ENCODE measurements at places on chromosomes 1 and 21. TPM values are rescaled to one million over a fixed set of nuclear protein-coding genes. Genes with fewer than 3 reads are reported as not detected.

DNA sequence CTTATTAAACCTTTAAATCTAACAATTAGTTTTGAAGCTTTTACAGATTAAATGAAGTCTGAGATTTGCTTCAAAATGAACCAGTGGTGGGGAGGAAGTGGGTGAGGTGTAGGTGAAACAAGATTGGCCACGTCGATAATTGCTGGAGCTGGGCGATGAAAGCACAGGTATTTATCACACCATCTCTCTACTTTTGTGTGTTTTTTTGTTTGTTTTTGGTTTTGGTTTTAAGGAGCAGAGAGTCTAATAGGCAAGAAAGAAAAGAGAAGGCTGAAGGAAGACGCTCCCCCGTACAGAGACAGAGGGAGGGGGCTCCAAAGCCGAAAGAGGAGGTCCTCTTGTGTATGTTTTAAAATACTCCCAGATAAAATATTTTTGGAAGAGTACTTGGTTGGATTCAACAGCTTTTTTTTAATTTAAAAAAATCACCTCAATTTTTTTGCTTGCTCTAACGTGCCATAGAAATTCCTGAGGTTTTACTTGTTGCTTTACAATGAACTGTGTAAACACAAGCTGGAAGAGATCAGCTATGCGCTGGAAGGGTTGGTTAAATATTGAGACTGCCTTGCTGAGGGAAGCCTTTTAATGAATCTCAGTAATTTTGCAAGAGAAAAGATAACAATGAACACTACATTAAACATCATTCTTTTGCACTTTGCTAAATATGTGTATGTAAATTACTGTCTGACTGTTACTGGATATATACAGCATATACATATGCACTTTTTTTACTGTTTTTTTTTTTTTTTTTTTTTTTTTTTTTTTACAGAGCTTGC, 6.7 kb upstream of the LGALS8 start:
- H3K27ac ChIP-seq = peak overlapping the region; percentile 41
- H3K4me1 ChIP-seq = peaks cover 29% of the 10 kb centered on the region
- peaks cover 3% of the 10 kb centered on the region for H3K36me3 ChIP-seq
- H3K27me3 ChIP-seq = no peaks in the 10 kb centered on the region
- peak overlapping the region; percentile 68 for H3K4me3 ChIP-seq

- H3K36me3 ChIP-seq = no peaks in the 10 kb centered on the region
- H3K4me1 ChIP-seq = no peaks in the 10 kb centered on the region
- no peak for DNase-seq
- no peak overlapping the region for H3K4me3 ChIP-seq
- H3K27ac ChIP-seq = no peak overlapping the region
Observed at GRCh38 chr1:154837672-154838171, 32.4 kb downstream of the KCNN3 start.

- peaks cover 1% of the 10 kb centered on the region for H3K36me3 ChIP-seq
- H3K27ac ChIP-seq = no peak overlapping the region
- peaks cover 6% of the 10 kb centered on the region for H3K4me1 ChIP-seq
- H3K4me3 ChIP-seq = no peak overlapping the region
Observed at GRCh38 chr1:108208724-108209446, 8.7 kb upstream of the SLC25A24 start.

RGSL1 gene
- total RNA-seq = not detected

DNA sequence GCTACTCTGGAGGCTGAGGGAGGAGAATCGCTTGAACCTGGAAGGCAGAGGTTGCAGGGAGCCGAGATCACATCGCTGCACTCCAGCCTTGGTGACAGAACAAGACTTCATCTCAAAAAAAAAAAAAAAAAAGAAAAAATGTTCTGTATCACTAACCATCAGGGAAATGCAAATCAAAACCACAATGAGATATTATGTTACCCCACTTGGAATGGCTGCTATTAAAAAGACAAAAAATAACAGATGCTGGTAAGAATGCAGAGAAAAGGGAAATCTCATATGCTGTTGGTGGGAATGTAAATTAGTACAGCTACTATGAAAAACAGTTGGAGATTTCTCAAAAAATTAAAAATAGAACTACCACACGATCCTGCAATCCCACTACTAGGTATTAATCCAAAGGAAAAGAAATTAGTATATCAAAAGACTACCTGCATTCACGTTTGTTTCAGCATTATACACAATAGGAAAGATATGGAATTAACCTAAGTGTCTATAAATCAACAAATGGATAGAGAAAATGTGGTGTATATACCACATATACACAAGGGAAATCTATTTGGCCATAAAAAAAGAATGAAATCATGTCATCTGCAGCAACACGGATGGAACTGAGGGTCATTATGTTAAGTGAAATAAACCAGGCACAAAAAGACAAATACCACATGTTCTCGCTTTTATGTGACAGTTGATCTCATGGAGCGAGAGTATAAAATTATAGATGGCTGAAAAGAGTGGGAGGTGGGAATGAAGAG, 62.6 kb downstream of the ABL2 start:
- H3K27ac ChIP-seq = no peak overlapping the region
- H3K4me1 ChIP-seq = no peaks in the 10 kb centered on the region
- no peak for DNase-seq
- H3K27me3 ChIP-seq = no peaks in the 10 kb centered on the region
- H3K36me3 ChIP-seq = no peaks in the 10 kb centered on the region

DNA sequence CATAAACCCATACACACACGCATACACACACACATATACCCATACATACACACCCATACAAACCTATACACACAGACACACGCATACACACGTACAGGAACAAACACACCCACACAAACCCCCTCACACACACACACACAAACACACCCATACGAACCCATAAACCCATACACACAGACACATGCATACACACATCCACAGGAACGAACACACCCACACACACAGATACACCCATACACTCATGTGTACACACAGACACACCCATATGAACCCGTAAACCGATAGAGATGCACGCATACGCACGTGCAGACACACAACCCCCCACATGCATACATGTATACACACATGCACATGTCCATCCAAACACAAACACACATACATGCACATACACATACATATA, 9.5 kb downstream of the WNT9A start:
- peaks cover 11% of the 10 kb centered on the region for H3K4me1 ChIP-seq
- no peak for DNase-seq
- H3K27me3 ChIP-seq = no peaks in the 10 kb centered on the region
- H3K36me3 ChIP-seq = no peaks in the 10 kb centered on the region
- no peak overlapping the region for H3K27ac ChIP-seq
- H3K4me3 ChIP-seq = no peak overlapping the region

- H3K4me3 ChIP-seq = no peak overlapping the region
- DNase-seq = no peak
- peaks cover 14% of the 10 kb centered on the region for H3K36me3 ChIP-seq
- H3K27me3 ChIP-seq = peaks cover 25% of the 10 kb centered on the region
Observed at GRCh38 chr1:117633936-117634335, 28.1 kb downstream of the TENT5C start.

PTGS2 gene
- total RNA-seq = 0.71 TPM

SPRR2A gene
- not detected for total RNA-seq

- DNase-seq = no peak
- no peak overlapping the region for H3K4me3 ChIP-seq
- H3K4me1 ChIP-seq = peaks cover 25% of the 10 kb centered on the region
- no peaks in the 10 kb centered on the region for H3K27me3 ChIP-seq
Observed at GRCh38 chr1:65063025-65063424, 85.0 kb upstream of the AK4 start.

FCGR1A gene
- total RNA-seq = not detected

GRCh38 chr1:79431340-79431739, 424.8 kb upstream of the ADGRL4 start:
- no peaks in the 10 kb centered on the region for H3K27me3 ChIP-seq
- no peaks in the 10 kb centered on the region for H3K4me1 ChIP-seq
- H3K27ac ChIP-seq = no peak overlapping the region
- no peaks in the 10 kb centered on the region for H3K36me3 ChIP-seq
- DNase-seq = no peak

DNA sequence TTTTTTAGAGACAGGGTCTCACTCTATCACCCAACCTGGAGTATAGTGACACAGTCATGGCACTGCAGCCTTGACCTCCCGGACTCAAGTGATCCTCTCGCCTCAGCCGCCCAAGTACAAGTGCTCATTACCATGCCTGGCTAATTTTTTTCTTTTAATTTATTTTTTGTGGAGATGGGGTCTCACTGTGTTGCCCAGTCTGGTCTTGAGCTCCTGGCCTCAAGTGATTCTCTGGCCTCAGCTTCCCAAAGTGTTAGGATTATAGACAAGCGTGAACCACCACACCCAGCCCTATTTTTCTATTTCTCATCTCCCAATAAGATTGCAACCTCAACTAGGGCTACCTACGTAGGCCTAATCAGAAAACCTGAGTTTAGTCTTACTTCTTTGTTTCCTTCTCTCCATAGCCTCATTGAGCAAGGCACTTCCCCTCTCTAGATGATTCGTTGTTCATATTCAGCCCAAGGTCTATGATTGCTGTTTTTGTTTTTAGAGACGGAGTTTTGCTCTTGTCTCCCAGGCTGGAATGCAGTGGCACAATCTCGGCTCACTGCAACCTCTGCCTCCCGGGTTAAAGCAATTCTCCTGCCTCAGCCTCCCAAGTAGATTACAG, 1.1 kb upstream of the KPNA6 start:
- no peaks in the 10 kb centered on the region for H3K27me3 ChIP-seq
- peak overlapping the region; percentile 74 for H3K4me3 ChIP-seq
- peaks cover 11% of the 10 kb centered on the region for H3K36me3 ChIP-seq

GRCh38 chr1:172960454-172961208, 90.1 kb downstream of the TNFSF18 start:
- no peaks in the 10 kb centered on the region for H3K4me1 ChIP-seq
- no peak overlapping the region for H3K27ac ChIP-seq
- H3K36me3 ChIP-seq = peaks cover 2% of the 10 kb centered on the region
- DNase-seq = no peak
- H3K27me3 ChIP-seq = peaks cover 29% of the 10 kb centered on the region

DNA sequence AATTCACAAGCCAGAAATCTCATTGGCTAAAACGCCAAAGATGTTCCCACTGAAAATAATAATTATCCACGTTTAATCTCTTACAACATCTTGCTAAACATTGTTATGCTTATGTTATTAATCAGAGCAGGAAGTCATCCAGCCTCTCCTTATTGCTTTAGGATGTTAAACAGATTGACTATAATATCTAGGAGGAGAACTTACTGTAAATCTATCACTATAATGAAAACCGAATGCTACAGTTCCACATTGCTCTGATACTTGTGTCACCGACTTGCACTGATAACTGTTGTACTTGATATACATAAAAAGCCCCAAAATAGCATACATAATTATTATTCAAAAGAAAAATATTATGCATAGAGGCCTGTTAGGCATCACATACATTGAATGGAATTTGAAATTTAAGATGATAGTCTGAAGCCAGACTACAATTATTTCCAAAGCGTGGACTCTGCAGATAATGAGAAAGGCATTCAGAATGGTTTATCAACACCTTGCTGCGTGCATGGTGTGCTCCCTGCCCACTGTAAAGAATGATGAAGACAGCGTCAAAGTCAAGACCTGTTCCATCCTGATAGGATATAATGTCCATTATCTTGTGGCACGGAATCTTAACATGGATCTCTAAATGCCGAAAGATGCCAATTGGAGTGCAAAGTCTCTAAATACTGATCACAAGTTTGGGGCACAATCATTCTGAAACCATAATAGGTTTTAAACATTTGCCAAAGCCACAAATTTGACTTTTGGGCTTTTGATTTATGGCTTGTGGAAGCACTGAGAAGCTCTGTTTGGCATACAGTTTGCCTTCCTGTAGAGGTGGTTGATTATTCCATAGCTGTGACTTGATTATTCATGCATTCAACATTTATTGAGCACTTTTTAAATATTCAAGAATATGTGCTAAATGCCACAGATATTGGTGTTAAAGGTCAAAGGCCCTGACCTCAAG, 71.3 kb downstream of the CRB1 start:
- peaks cover 2% of the 10 kb centered on the region for H3K27me3 ChIP-seq
- no peak overlapping the region for H3K4me3 ChIP-seq
- no peak for DNase-seq
- H3K36me3 ChIP-seq = no peaks in the 10 kb centered on the region
- no peak overlapping the region for H3K27ac ChIP-seq
- peaks cover 16% of the 10 kb centered on the region for H3K4me1 ChIP-seq

DNA sequence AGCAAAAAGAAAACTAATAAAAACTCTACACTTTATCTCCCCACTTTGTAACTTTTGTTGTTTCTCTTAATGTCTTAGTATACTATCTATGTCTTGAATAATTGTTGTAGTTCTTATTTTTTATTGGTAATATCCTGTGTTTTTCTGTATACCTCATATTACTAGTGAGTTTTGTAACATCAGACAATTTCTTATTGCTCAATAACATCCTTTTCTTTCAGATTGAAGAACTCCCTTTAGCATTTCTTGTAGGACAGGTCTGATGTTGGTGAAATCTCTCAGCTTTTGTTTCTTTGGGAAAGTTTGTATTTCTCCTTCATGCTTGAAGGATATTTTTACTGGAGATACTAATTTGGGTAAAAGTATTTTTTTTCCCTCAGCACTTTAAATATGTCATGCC, 79.8 kb upstream of the LRRC8B start:
- DNase-seq = no peak
- peaks cover 4% of the 10 kb centered on the region for H3K27me3 ChIP-seq
- no peaks in the 10 kb centered on the region for H3K4me1 ChIP-seq
- no peak overlapping the region for H3K4me3 ChIP-seq
- H3K27ac ChIP-seq = no peak overlapping the region

ANKRD35 gene
- 0.52 TPM for total RNA-seq

CDC42 gene
- total RNA-seq = 293 TPM

DNA sequence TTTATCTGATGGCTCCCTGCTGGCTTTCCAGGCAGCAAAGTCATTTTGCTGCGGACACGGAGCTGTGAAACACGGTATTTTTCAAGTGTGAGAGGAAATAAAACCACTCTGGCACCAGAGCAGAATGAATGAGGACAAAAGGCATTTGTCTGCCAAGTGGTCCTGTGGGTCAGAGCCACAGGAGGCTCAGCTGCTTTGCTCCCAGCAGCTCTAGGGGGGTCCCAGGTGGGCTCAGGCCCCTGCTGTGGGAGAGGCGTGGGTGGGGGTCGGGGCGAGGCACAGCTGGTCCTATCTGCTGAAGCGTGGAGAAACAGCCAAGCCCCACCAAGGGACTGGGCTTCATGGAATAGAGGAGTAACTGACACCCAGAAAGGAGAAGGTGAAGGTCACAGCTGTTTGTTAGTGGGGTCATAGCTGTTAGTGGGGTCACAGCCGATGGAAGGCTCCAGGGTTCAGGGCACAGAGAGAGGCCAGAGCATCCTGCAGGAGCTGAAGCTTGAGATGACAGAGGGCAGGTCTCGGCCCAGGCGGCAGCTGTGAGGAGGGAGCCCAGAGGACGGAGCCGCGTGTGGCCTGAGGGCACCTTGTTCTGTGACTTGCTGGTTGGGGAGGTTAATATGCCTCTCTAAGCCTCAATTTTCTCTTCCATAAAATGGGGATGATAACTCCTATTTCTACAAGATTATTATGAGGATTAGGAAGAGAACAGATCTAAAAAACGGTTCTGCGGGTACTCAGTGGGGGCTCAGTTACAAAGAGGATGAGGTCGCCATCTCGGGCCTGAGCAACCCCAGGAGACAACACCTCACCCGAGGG, 7.1 kb downstream of the KIF17 start:
- DNase-seq = no peak
- peaks cover 6% of the 10 kb centered on the region for H3K27me3 ChIP-seq
- no peaks in the 10 kb centered on the region for H3K36me3 ChIP-seq
- no peaks in the 10 kb centered on the region for H3K4me1 ChIP-seq
- H3K4me3 ChIP-seq = no peak overlapping the region

All from activated T-helper 1 cell treated with anti-CD3 and anti-CD28 coated beads, Interleukin-12 subunit alpha, Interleukin-12 subunit beta, Interleukin-2, Interleukin-4 antibody, amounts not matched to agents 30 ng/mL and 10 ng/mL and 1 ng/mL, durations not matched to agents 14 hours and 24 hours and 36 hours (primary cell).